Left colon (tissue), 2 donors: ENCODE measurements at places on chromosomes 12 and 14. TPM values are rescaled to one million over a fixed set of nuclear protein-coding genes. Genes with fewer than 3 reads are reported as not detected.

Gene KRT75
- total RNA-seq = not detected

Gene PMCH
- not detected for total RNA-seq

Gene SIX1
- total RNA-seq = not detected

Gene TAC3
- 2.8 TPM for total RNA-seq

Gene SRRM4
- not detected for total RNA-seq

Gene TGM1
- 2.3 TPM for total RNA-seq

Gene HEBP1
- 26.0 TPM for total RNA-seq

Gene PGF
- 2.9 TPM for total RNA-seq

Gene PLA2G1B
- total RNA-seq = not detected

Gene UBR7
- total RNA-seq = 22.9 TPM

Gene SLC17A8
- total RNA-seq = 2.3 TPM

Gene CCDC77
- total RNA-seq = 4.0 TPM

Gene VWF
- 48.5 TPM for total RNA-seq

Gene RFLNA
- total RNA-seq = 51.0 TPM

Gene MYRFL
- 1.3 TPM for total RNA-seq
